Activated T-cell treated with anti-CD3 and anti-CD28 coated beads for 24 hours (primary cell): ENCODE measurements at places on chromosomes 5 and 9.

DNA sequence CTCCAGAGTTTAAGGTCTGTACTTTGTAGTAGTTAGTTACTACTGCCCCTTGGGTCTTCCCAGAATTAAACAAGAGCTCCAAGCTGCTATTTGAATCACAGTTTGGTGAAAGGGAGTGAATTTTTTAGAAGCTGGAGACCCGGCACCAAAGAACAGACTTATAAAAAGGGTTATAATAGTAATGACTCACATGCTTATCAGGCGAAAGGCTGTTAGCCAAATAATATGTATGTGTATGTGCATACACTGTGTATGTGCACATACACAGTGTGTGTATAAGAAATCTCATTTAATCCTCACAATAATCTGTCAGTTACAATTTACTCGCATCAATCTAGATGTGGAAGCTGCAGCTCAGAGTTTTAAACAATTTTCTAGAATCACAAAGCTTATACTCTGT, 59.5 kb upstream of the ITGA1 start:
- no peak for DNase-seq

GRCh38 chr5:53425687-53426511, 54.5 kb upstream of the FST start:
- DNase-seq: no peak

DNA sequence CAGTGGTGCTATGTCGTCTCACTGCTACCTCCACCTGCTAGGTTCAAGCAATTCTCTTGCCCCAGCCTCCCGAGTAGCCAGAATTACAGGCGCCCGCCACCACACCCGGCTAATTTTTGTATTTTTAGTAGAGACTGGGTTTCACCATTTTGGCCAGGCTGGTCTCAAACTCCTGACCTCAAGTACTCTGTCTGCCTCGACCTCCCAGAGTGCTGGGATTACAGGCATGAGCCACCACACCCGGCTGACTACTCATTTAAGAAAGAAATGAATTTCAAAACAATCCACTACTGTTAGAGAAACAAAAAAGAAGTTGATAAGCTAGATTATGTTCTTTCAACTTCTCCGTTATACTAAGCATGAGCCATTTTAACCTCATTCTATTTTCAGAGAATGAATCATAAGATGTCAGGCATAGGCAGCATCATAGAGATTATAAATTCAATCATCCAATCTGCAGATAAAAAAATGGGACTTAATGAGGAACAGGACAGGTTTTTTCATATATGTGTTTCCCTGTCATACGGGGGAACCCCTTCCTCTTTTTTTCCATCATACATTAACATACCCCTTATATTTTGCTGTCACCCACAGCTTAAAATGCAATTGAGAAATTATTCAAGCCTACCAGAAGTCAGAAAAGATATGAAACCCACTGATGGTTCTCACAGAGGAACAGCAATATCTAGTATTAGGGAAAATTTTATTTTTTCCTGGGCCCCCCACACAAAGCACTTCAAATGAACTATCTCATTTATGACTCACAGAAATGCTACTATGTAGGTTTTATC, 26.5 kb upstream of the ADRB2 start:
- DNase-seq: no peak

DNA sequence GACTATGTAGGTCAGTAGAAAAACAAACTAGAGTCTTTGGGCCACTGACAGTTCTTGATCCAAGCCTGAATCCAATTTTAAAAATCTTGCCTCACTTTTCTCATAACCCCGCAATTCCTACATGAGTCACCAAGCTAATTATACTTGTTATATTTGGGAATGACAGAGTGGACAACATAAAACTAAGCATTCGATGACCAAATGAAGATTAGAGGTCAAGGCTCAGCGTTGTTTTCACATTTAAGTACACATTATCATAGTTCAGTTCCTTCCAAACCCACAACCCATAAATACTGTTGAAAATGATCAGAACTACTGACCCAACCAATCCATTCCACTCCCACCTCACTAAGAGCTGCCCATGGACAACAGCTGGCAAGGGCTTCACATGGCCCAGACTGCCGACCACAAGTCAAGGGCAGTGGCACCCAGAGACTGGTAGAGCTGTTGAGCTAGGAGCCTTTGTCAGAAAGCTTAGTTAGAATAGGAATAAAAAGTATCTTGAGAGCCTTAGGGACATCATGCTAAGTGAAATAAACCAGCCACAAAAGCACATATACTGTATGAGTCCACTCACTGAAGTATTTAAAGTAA, 64.2 kb downstream of the MYO10 start:
- DNase-seq: no peak

DNA sequence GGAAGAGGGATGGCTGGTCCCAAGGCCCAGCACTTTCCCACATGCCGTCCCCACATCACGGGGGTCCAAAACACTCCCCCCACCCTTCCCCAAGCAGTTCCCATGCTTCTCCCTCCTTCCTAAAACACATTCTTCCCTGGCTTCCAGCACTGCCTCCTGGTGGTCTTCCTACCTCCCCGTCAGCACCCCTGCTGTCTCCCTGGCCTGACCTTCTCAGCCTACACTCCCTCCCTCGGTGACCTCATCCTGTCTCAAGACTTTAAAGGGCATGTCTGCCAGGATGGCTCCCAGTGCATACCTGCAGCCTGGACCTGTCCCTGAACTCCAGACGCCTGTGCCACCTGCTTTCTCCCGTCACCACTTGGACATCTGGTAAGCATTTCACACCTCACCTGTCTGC, 4.3 kb upstream of the NCS1 start:
- no peak for DNase-seq
